ENCODE measurements at places on chromosomes 2 and 18.

- DNase-seq, result no peak
Measured at GRCh38 chr2:45477546-45477945, 133.5 kb downstream of the SRBD1 start.

GRCh38 chr2:240234503-240234951 is 94.1 kb upstream of the OTOS start:
- DNase-seq, result no peak

DNA sequence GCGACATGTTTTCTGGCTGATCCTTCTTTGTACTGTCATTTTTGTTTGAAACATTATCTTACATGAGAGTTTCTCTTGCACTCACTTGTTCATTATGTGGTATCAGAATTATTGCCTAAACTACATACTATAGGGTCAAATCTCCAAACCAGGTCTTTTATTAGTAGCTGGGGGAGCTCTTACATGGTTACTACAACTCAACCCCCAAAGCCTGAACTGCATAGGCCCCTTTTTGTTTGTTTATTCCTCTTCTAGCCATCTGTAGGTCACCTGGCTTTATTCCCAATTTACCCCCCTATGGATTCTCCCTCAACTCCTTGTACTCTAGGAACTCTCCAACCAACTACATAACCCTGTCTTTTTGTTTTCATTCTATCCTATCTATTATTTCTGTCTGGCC is 46.7 kb downstream of the PUM2 start:
- no peak for DNase-seq

DNA sequence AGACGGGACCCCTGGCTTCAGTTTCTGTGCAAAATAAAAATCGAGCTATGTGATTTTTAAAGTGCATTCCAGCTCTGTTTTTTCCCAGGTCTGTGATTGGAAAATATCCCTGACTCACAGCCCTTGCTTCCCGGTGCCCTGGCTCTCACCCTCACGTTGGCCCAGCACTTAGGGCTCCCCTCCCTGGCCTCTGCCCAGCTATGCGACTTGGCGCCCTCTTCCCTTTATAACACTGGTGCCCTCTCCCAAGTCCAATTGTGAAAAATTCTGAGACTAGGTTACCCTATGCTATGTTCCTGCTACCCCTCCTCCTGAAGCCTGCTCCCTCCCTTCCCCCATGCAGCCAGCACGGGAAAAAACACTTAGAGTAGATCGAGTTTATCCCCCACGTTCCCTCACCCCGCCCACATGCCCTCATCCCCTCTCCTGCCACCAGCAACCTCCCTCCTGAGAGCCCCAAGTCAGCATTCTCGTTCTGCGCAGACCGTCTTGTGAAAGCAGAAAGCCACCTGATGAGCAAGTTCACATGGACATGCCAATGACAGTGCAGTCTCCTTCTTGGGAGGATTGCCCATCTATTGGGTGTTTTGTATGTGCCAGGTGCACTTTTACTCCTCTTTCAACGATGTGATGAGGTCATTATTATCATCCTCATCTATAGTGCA is 228.8 kb downstream of the VAPA start:
- no peak for DNase-seq

DNA sequence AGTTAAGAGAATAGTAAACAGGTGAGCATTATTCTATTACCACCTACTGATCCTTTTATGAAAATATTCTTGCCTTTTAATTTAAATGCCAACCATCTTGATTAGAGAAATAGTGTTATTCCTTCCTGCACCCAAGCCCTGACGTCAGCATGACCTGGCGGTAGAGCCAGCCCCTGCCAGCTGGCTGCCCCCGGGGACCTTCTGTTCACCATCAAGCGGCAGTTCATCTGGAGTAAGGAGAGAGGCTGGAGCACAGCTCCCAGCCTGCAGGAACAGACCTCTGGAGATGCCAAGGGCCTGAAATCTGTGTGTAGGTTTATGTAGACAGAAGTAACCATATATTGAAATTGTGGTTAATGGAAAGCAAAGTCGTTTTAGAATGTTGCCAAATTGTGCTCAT is 171.8 kb downstream of the GBX2 start:
- no peak for DNase-seq

DNA sequence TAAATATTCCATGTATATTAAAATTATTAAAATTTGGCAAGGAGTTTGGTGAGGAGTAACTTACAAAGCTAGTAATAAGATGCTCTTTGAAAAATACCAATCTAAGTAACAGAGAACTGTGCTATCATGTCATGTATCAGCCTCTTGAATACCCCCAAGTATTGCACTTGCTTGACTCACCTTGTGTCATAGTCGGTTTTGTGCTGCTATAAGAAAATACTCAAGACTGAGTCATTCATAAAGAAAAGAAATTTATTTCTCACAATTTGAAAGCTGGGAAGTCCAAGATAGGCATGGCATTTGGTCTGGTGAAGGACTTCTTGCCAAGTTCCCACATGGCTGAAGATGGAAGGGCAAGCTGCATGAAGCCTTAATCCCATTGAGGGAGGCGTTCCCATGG is 179.2 kb downstream of the MEMO1 start:
- no peak for DNase-seq

- DNase-seq, result no peak
Measured at GRCh38 chr18:27887287-27887686, 289.6 kb downstream of the CDH2 start.

Measured in neuronal stem cell (in vitro differentiated cells).